RWPE1 (cell line): ENCODE measurements at places on chromosomes 7 and 10.

DNA sequence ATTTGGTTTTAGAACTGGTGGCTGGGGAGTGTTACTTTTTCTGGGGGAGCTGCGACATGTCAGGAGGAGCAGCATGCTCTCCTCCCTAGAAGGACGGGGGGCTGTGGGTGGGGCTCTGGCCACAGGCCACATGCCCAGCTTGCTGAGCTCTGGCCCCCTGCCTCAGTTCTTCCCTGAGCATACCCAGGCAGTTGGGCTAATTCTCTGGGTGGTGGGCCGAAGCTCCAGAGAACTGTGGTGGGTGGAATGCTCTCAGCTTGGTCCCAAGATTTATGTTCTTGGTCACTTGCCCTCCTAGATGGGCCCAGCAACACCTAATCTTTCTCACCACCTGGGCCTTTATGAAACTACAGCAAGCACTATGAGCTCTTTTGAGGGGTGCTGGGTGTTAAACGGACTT is 5.1 kb upstream of the ZNF775 start:
- no peak for DNase-seq

GRCh38 chr10:51000164-51000563 is 74.1 kb upstream of the PRKG1 start:
- DNase-seq: no peak

DNA sequence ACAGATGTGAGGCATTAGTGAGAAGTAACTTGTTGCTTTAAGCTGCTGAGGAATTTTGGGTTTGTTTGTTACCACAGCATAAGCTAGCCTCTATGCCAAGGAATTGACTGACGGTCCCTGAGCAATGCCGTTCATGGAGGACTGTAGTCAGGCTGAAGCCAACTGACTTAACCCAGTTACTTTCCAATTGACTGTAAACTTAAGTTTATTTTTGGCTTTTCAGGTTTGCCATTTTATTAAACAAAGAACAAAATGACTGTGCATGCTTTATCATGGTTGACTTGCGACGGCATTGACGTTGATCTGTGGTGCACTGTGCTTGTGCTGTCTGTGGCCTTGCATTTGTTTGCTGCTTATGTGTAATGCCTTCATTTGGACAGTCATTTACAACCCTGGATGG is 53.5 kb downstream of the DNAJB9 start:
- no peak for DNase-seq

GRCh38 chr10:96918214-96919002 is 86.3 kb downstream of the LCOR start:
- no peak for DNase-seq

GRCh38 chr10:26334932-26335573 is 103.1 kb upstream of the APBB1IP start:
- DNase-seq: peak; percentile 56

- no peak for DNase-seq
Measured at GRCh38 chr10:133318494-133319127, 9.9 kb downstream of the ZNF511 start.

- DNase-seq: no peak
Measured at GRCh38 chr7:101990811-101991418, 173.5 kb downstream of the CUX1 start.

- DNase-seq: no peak
Measured at GRCh38 chr7:99789441-99790070, 5.6 kb upstream of the CYP3A4 start.
